ENCODE measurements at places on chromosomes 3 and 15. TPM values are rescaled to one million over a fixed set of nuclear protein-coding genes. Genes with fewer than 3 reads are reported as not detected.

DNA sequence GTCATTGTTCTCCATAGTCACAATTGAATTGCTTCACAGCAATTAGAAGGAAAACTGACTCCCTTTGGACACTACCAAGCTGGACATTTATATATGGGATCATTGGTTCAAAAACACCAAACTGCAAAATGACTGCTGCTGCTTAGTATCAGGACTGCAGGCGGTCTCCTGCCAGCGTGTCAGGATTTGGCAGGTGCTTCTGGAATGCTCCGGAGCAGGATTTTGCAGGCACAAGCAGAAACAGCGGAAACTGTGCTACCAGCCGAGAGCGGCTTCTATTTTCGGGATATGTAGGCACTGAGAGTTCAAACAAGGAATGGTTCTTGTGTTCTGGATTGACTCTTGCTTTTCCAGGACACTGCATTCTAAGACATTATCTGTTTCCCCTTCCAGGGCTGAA is 95.5 kb downstream of the SSR3 start:
- no peak for DNase-seq

DNA sequence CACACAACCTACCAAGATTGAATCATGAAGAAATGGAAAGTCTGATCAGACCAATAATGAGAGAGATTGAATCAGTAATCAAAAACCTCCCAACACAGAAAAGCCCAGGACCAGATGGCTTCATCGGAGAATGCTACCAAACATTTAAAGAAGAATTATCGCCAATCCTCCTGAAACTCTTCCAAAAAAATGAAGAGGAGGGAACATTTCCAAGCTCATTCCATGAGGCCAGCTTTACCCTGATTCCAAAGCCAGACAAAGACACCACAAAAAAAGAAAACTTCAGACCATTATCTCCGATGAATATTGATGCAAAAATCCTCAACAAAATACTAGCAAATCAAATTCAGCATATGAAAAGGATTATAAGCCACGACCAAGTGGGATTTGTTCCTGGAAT is 94.1 kb downstream of the SENP2 start:
- no peak for DNase-seq

DNA sequence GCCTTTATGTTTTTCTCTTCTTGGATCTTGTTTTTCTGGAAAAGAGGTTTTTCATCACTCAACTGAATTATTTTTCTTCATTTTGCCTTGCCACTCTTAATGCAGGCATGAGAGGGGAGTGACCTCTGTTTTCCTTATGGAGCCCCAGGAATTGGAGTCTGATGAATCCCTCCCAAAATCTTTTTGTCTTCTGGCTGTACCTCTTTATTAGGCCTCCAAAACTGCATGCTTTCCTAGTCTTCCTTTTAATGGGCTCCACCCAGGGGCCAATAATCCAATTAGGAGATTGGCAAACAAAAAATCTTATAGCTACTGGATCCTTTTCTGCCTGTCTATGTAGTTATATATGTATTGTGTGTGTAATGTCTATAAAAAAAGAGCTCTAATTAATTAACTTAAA is 192.4 kb upstream of the PEX5L start:
- no peak for DNase-seq

Gene NIT2
- total RNA-seq: 44.9 TPM

Gene TMEM39A
- 53.4 TPM for total RNA-seq

All from astrocyte (in vitro differentiated cells and primary cell).